ENCODE measurements at places on chromosomes 7 and 10. TPM values are rescaled to one million over a fixed set of nuclear protein-coding genes. Genes with fewer than 3 reads are reported as not detected.

Gene PIK3CG
- total RNA-seq, result not detected

Gene CPA4
- total RNA-seq, result 4.5 TPM

Gene ADO
- total RNA-seq, result 22.7 TPM

Gene ATOH7
- total RNA-seq, result 0.22 TPM

Gene NODAL
- not detected for total RNA-seq

Gene MSMB
- total RNA-seq, result not detected

Gene EBLN1
- not detected for total RNA-seq

Measured in A549 treated with ZK216348 at 1 μM for 4 hours (cell line).